Activated CD8-positive, alpha-beta memory T cell treated with anti-CD3 and anti-CD28 coated beads for 1 hour (primary cell): ENCODE measurements at places on chromosomes 5 and 9.

DNA sequence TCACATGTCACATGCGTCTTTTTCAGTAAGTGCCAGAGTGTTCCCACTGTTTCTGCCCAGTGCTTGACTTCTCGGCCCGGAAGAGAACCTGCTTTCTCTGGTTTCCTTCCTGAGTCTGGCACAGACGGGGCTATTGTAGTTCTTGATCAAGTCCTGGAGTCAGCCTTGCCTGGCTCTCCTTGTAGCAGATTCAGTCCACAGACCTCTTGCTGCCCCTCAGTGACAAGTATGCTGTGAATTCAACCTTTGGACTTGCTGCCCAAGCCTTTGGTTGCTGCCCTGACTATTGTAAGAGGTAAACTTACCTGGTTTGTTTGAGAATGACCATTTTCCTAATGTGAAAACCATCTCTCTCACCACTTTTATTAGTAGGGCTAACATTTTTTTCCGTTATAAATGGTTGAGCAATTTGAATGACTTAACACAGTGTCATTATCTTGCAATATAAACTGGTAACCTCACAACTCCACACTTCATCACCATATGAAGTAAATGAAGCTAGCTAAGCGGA lies 24.7 kb downstream of the ZBTB34 start:
- DNase-seq, result no peak

DNA sequence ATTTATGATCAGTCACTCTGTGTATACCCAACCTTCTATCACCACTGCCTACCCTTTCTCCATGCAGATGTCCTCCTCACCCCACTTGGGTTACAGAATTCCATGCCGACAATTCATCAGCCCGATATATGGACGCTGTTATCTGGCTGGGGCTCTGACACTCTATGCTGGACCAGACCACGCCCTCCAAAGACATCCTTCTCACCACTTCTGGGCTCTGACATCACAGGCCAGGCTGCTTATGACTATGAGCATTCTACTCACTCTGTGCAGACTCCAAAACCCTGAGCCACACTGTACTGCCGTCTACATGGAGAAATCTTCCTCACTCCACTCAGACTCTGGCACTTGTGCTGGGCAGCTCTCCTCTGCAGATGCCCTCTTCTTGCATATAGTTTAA lies 7.6 kb upstream of the AK3 start:
- DNase-seq, result no peak

DNA sequence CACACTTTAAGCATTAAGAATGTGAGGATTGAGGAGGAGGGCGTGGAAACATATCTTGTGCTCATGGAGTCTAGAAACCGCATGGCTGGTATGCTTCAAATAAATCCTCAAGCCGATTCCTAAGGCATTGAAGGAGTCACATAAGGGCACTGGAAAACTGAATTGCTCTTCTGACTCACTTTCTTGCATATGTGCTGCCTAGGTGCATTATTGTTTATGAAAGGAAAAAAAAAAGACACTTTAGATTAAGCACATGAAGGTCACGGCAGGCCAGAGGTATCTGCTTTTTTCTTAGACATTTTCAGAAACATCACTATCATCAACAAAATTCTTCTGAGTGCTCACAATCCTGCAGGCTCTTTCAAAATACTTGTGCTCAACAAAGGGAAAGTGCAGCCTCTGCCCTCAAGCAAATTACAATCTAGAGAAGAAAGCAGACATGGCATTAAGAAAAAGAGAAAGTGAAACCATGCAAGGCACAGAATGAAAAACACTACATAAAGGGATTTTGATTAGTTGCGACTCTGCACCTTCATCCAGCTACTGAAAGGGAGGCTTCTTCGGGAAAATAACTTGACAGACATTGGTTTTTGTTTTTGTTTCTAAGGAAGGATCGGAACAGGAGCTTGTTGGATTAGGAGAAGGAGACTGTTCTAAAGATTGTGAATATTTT lies 2117.6 kb downstream of the MAT2B start:
- DNase-seq, result no peak

DNA sequence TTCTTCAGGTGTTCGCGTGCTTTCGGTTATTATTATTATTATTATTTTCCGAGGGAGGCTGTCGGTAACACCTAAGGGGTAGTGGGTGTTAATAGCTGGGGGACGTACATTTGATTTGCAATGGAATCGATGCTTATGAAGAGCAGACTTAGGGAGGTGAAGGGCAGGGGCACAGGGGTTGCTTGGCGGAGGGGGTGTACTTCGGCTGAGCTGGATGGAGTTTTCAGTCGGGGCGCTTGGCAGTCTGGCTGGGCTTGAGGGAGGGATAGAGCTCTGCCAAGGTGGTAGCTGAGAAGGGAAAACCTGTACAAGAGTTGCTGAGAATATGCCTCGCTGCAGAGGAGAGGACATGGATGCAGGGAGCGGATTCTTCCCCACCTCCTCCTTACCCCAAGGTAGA lies 617 bp upstream of the PTPRD start:
- DNase-seq, result no peak

DNA sequence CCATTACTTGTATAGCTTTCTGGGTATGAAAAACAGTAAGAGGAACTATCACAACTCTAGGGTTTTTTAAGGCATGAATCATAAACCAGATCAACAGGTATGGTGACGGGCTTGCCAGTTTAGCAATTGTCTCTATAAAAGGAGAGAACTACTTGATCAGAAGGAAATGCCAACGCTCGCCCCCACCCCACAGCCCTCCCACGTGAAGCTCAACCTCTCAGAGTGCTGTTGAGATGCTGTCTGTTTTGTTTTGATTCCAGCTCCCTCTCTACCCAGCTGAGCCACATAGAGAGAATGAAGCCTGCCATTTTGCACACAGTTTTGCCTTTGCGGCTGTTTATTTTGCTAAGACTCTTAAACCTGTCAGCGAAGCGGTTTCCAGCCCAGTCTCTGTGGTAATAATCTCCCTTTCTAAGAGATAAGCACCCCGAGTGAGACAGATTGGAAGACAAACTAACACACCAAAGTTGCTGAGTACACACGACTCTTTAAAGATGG lies 257.9 kb upstream of the ANKRD55 start:
- no peak for DNase-seq

- DNase-seq, result no peak
Measured at GRCh38 chr5:36894954-36895353, 18.4 kb downstream of the NIPBL start.

DNA sequence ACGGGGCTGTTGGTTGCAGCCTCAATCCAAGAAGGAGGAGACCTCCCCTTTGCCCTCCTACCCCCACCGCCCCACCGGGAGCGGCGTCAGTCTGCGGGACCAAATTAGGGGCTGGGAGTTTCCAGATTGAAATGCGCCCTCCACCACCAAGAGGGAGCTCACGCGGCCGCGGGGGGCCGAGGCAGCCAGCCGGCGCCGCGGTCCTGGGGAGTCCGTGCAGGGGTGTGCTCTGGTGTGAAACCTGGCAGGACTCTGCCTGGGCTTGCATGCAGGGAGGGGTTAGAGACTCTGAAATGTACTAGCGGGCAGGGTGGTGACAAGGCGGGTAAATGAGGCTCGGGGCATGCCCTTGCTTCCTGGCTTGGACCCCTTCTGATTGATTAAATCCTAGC lies 989 bp upstream of the FBN2 start:
- no peak for DNase-seq

- no peak for DNase-seq
Measured at GRCh38 chr5:169467041-169467771, 116.4 kb upstream of the SPDL1 start.

DNA sequence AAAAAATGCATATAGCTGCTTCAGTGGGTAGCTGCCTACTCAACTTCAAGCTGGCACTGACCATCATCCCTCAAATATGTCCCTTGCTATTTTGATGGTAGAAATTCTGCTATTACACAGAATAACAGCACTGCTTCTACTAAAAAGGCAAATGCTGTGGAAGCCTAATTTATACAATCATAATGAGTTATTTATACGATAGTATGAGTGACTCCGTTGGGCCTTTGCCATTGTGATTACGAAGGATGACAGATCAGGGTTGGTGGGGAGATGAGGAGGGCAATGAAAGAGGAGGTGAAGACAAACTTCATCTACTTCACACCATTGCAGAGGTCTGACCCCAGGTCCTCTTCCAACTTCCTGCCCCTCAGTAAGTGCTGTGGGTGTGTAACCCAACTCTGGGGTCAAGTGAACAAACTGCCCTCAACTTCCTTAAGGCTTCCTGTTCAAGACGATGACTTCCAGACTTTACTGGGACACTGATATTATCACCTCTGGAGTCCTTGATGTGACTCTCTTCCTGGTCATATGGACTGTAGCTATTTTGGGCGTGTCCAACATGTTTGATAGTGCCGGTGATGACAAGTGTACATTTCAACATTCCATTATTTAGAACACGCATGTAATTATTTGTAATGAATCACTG lies 74.1 kb upstream of the RPS23 start:
- DNase-seq, result no peak

- no peak for DNase-seq
Measured at GRCh38 chr9:86098824-86099700, at the start of gene GOLM1. Gene GOLM1, minus strand, starts transcription at chr9:86099558. Its CDS starts 20,238 bp downstream, at chr9:86079320.

GRCh38 chr5:40288800-40289485 lies 390.8 kb upstream of the PTGER4 start:
- no peak for DNase-seq

GRCh38 chr9:120882935-120883607 lies 6.1 kb upstream of the PHF19 start:
- DNase-seq, result no peak

- DNase-seq, result no peak
Measured at GRCh38 chr5:61274511-61274911, 57.5 kb upstream of the ZSWIM6 start.

DNA sequence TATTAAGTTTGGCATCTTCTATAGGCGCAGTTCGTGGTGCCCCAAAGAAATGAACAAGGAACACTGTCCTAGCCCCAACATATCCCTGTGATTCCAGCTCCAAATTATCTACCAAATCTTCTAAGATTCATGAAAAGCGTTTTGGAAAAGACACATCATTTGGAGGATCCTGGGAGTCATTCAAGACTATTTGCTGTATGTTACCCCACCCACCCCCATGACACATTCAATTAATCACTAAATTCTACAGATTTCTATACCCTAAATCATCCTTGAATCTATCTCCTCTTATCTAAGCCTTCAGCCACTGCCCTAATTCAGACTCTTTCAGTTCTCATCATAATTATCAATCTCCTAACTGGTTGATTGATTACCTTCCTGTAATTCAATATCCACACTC lies 5.5 kb upstream of the RUSC2 start:
- no peak for DNase-seq
